Anterior cingulate cortex (tissue), 58 donors: ENCODE measurements at places on chromosomes 2 and 18.

DNA sequence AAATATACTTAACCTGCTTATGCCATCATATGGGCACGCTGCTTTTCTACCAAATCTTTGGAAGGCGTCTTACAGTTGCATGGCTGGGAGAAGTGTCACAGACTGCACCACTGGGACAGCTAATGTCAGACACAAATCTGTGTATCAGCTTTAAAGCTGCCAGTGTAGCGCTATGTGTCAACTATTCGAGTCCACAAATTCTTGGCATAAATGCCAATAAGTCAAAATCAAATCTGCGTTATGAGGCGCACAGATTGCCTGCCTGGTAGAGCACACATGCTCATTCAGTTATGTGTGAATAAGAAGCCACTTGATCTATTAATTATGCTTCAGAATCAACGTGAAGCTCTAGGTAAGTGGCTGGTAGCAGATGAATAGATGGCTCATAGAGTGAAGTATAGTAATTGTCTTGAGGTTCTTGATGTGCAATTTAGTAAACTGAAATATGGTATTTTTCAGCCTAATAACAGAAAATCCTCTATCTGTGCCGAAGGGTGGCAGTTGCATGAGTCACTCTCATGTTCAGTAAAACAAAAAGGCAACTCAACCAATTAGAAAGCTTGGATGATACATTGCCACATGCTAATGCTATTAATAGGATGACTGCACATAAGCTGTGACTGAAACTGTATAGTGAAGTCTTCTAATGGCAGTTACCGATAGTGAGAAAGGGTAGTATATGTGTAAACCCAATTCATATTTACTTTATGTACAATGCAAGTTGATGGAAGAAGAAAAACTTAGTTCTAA, 52.0 kb downstream of the DCC start:
- no peak for DNase-seq

GRCh38 chr2:115678129-115678528, 1235.7 kb downstream of the DPP10 start:
- no peak for DNase-seq

DNA sequence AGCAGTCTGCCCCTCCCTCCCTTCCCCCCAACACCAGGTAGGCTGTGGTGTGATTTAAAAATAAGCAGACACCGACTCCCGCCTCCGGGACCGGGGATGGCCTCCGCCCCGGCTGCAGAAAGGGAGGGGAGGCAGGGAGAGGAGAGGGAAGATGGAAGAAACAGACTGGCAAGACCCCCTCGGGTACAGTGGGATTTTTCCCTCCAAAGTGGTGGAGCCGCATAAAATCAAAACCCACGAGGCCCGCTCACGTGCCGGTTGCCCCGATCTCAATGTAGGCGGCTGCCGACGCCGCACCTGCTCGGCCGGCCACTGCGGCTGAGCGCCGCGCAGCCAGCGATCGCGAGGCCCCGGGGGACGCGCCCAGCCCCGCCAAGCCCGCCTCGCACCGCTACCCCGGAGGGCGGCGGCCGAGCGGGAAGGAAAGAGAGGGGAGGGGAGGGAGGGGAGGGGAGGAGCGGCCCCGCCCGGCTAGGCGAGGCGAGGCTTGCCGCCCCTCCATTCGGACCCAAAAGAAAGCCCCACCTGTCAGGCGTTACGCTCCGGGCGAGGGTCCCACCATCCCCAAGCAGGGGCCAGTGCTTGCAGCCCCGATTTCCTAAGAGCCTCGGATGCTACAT, 811 bp downstream of the ADD2 start:
- no peak for DNase-seq

GRCh38 chr2:16713011-16713423, 47.4 kb upstream of the CYRIA start:
- no peak for DNase-seq

- DNase-seq, result no peak
These were observed 26.6 kb downstream of the PTRHD1 start for GRCh38 chr2:24766609-24767008.

GRCh38 chr2:40260437-40260836, 191.5 kb downstream of the SLC8A1 start:
- no peak for DNase-seq

DNA sequence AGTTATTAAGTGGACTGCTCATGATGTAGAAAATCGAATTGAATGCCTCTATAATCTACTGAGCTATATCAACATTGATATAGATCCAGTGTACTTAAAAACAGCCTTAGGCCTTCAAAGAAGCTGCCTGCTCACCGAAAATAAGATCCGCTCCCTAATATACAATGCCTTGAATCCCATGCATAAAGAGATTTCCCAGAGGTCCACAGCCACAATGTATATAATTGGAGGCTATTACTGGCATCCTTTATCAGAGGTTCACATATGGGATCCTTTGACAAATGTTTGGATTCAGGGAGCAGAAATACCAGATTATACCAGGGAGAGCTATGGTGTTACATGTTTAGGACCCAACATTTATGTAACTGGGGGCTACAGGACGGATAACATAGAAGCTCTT, 2.0 kb downstream of the KLHL23 start:
- no peak for DNase-seq

DNA sequence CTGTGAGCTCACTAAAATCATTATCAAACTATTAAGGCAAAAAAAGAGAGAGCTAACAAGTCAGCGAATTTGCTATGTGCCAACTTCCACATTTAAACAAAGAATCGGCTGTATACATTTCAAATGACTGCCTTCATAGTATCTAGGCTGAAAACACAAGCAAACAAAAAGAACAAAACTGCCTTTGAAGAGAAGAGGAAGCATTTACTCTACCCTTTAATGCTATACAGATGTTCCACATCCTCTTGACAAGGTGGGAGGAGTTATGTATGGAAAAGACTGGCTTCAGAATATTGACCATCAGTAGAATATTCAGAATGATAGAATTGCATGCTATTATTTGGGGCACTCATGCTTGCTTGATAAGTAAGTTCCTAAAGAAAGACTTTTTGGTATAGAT, 741.7 kb downstream of the PLCL1 start:
- no peak for DNase-seq
